ENCODE measurements at places on chromosomes 7 and 10.

DNA sequence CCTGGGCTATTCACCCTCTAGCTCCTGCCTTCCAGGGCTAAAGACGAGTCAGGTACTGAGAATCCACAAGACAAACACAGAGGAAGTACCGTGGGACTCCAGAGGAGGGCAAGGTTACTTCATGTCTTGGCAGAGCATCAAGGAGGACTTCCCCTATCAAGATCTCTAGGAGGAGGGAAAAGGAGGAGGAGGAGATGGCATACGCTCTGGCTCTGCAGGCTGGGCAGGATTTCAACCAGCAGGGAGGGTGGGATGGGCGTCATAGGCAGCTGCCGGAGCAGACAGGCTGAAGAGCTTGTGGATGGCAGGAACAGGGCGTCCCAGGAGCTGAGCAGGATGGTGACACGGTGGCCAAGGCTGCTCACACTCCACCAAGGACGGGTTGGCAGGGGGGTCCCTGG is 21.3 kb downstream of the MDH2 start:
- DNase-seq: peak; percentile 62

- peak; percentile 18 for DNase-seq
Observed at GRCh38 chr7:91519241-91520158, 255.3 kb downstream of the FZD1 start.

DNA sequence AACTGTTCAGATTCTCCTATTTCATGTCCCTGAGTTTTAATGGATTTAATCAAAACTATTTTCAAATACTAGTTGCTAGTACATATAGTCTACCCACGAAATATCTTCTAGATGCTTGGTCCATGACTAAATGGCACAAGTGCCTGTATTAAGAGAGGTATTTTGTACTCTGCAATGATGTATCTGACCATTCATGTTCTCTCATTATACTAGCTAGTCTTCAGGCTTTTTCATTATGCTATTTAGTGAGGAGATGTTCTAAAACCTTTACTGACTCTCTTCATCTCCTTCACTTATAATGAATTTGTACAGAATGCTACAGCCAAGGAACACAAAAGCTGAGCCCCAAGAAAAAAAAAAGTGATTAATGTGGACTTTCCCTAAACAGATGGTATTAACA is 222.5 kb downstream of the AHR start:
- DNase-seq: no peak

- no peak for DNase-seq
Observed at GRCh38 chr10:122441961-122442360, 12.5 kb upstream of the ARMS2 start.

- no peak for DNase-seq
Observed at GRCh38 chr10:27134371-27134770, 19.8 kb downstream of the YME1L1 start.

DNA sequence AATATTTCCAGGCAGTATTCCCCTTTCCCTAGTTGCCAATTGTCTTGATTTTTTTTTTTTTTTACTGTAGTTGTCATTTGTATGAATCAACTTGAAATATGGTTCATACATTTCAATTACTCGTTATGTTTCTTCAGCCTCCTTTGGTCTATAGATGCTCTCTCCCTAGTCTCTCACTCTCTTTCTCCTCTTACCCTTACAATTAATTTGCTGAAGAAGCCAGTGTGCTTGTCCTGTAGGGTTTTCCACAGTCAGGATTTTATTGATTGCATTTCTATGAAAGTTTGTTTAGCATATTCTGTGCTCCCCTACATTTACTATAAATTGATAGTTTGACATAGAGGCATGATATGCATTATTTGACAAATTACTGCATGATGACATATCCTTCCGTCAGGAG is 112.0 kb upstream of the PRKCQ start:
- DNase-seq: no peak

- DNase-seq: no peak
Observed at GRCh38 chr10:92530891-92531535, 42.9 kb downstream of the IDE start.

DNA sequence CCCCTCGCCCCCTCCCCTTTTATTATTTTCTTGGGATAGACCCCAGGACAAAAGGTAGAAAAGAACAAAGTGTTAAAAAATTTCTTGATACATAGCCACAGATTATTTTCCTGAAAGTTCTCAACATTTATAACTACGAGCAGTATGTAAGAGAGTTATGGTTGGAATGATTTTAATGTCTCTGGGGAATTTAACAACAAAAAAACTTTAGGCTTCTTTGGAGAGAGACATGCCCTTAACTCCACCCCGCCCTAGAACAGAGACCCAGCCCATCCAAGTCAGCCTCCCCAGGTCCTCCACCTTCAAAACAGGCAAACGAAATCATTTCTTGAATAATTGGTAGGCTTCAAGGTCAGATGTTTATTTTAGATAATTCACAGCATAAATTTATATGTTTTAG is 97.1 kb downstream of the TCF7L2 start:
- no peak for DNase-seq

- no peak for DNase-seq
Observed at GRCh38 chr10:11697718-11698527, 44.3 kb upstream of the ECHDC3 start.

DNA sequence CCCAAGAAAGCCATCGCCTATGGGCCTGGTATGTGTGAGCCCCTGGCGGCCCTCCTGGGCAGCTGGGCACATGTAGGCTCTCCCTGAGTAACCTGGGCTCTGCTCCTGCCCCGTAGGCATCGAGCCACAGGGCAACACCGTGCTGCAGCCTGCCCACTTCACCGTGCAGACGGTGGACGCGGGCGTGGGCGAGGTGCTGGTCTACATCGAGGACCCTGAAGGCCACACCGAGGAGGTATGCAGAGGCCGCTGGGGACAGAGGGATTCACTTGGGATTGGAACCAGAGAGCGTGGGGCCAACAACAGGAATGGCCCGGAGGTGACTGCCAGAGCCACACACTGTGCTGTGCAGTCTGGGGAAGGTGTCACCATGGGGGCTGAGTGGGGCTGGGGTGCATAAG is 7.3 kb downstream of the FLNC start:
- DNase-seq: no peak

- no peak for DNase-seq
Observed at GRCh38 chr7:135853499-135853898, 104.9 kb upstream of the FAM180A start.

DNA sequence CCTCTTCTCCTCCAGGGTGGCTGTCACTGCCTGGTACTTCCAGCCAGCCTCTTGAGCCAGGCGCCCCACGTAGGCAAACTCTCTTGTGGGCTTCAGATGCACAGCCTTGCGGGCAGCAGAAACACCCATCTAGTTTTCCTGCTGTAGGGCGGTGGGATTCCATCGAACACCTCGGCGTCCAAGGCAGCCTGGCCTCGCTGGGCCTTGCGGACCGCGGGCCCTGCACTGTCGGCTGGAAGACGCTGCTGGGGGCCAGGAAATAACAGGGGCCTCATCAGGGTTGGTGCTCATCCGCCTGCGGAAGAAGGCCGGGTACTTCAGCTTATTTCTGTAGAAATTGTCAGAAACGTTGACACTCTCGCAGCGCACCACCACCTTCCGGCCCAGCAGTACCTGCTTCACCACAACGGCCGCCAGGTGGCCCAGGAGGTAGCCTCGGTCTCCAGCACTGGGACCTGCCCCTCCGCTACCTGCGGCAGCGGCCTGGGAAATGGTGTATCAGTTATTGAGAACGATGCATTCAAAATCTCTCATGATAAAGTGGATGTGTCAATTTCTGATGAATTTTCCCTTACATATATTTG is 61.1 kb downstream of the WDFY4 start:
- no peak for DNase-seq

DNA sequence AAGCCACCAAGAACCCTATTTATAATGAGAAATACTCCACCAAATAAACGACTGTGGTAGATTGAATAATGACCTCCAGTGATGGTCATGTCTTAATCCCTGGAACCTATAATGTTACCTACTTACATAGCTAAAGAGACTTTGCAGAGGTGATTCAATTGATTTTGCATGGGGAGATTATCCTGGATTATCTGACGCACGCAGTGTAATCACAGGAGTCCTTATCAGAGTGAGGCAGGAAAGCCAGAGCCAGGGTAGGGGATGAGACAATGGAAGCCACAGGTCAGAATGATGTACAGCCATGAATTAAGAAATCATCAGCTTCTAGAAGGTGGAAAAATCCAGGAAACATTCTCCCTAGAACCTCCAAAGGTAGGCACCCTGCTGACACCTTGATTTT is 286.4 kb upstream of the SP4 start:
- no peak for DNase-seq

DNA sequence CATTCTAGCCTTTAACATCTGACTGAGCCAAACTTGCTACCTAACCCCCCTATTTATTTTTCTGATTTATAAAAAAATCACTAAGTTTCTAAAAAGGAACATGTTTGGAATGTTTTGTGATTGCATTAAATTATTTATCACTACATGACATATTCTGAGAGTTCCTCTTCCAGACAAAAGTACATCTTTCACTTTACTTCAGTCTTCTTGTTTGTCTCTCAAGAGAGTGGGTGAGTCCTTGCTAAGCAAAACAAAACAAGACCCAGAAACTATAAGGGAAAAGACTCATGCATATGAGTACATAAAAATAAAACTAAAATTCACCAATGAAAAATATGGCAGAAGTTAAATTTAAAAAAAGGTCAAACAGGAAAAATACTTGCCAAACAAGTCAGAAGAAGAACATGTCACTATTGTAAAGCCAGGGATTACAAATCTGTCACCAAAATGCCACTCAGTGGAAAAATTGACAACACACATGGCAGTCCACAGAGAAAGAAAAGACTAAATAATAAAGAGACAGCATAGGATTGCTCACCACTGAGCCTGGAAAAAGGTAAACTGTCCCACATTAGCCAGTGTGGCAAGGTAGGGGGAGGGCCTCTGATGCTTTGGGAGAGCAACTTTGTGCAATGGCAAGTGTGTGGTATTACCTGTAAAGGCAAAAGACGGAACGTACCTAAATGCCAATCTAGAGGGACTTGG is 166.7 kb upstream of the ZNF32 start:
- DNase-seq: no peak

DNA sequence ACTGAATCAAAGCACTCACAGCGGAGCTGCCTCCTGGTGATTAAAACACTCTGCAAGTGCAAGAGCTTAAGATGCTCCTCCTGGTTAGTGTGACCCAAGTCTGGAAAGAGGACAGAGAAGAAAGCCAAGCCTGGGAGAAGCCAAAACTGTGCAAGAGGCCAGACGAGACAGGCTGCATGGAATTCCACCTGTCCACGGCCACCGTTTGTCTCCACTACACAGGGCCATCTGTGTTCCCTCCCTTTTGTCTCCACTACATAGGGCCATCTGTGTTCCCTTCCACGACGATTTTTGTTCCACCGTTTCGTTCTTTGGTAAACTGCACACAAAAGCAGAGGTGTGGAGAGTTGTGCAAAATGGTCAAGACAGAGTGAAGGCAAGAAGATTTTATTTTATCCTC is 233.0 kb downstream of the DIP2C start:
- DNase-seq: no peak

- no peak for DNase-seq
Observed at GRCh38 chr7:93751421-93751820, 139.1 kb downstream of the TFPI2 start.

DNA sequence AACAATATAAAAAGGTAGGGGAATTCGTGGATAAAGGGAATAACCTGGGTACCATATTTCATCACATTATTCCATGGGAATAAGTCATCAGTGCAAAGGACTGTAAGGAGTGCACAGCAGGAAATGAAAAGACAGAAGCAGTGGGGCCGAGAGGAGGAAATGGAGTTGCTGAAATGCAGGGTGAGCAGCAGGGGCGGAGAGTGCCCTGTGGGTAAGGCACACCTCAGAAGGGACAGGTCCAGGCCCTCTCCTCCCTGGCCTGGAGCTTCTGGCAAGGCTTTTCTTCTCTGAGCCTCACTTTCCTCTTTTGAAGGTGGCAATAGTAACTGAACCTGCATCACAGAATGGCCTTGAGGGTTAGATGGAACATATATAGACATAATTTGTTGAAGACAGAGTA is 26.2 kb downstream of the IKZF1 start:
- no peak for DNase-seq

- DNase-seq: no peak
Observed at GRCh38 chr7:120064565-120064964, 208.4 kb upstream of the KCND2 start.

- DNase-seq: no peak
Observed at GRCh38 chr7:82567356-82567755, 123.8 kb upstream of the CACNA2D1 start.

DNA sequence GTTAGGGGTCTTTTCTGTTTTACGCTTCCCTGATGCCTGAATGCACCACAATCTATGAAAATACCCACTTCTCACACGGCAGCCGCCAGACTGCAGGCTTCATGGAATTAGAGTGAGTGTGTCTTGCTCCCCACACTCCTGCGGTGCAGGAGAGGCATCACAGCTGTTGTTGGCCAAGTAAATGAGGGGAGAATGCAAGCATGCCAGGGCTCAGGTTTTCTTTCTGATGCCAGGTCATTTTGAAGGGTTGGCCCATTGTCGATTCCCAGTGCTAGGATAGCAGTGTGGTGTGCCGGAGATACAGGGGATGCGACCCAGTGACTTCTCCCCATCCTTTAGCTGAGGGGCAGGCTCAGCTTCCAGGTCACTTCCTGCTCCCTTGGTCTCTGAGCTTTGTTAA is 16.3 kb downstream of the CXCL12 start:
- no peak for DNase-seq

DNA sequence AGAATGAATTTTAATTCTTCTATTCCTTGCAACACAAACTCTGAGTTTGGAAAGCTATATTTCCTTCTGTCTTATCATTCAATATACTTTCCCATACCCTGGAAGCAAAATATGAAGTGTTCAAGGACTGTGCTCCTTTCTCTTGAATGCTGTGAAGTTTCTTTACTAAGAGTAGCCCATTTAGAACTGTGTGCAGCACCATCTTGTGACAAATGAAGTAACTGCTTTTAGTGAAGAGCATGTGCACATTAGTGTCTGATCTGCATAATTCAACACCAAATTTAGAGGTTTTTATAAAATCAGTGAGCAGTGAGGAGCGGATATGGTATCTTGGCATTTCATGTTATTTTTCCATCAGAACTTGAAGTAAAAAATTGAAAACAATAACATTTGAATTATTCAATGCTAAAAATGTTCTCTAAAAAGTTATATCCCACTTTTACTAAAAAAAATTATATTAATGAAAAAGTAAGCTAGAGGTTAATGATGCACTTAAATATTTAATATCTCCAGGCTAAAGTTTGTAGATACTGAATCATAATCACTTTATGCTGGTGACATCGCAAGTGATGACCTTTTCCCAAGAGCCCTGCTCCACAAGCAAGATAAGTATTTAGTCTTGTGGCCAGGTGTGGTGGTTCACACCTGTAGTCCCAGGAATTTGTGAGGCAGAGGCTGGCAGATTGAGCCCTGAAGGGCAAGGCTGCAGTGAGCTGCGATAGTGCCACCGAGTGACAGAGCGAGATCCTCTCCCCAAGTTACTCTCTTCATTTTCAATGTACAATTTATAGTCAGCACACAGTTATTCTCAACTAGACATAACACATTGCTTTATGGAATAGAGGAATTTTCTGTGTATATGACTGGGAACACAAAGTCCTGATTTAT is 108.8 kb upstream of the PCLO start:
- DNase-seq: peak; percentile 14

GRCh38 chr10:120749072-120749471 is 102.1 kb upstream of the WDR11 start:
- DNase-seq: no peak

GRCh38 chr10:124170631-124171030 is 77.2 kb upstream of the CHST15 start:
- no peak for DNase-seq
